ENCODE measurements at places on chromosomes 16 and 17.

DNA sequence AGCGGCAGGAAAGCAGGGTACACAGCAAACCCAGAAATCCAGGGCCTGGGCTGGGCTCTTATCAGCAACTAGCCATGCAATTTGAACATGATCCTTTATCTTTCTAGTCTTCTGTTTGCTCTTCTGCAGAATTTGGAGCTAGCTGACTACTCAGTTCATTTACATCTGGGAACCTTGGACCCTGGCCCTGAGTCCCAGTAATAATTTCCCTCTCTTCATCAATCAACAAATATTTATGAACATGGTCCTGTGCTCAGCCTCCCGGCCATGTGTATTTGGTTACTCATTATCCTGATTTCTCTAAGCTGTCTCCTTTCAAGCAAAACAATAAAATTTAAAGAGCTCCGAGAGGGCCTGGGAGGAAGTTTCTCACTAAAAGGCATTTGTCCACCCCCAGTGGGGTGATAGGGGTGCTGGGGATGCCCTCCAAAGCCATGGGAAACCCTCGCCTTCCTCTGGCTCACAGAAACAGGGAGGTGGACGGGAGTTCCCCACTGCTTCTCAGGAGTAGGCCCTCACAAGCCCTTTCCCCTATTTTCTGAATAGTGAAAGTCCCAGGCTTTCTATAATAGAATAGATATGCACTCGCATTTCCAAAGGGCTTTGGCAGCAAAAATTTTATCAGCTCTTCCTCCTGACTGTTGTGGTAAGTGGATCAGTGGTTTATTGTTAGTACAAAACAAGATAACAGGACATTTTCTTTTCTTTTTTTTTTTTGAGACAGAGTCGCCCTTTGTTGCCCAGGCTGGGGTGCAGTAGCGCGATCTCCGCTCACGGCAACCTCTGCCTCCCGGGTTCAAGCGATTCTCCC is 6.9 kb upstream of the WDR59 start:
- DNase-seq, result no peak

DNA sequence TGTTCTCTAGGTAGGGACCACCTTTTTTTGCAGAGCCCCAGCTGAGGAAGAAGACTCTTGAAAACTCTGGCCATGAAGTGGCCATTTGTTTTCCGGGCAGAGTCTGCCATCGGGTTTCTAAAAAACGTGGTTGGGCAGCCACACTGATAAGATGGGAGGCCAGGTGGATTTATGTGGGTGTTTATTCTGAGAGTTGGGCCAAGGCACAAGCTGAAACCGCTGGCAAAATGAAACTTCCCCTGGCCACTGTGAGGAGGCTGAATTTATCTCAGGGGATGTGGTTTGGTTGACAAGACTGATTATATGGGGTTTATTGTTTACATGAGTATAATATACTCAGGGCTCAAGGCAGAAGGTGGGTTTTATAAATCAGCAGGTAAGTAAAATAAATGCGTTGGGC is 421.8 kb downstream of the UTP18 start:
- DNase-seq, result no peak

DNA sequence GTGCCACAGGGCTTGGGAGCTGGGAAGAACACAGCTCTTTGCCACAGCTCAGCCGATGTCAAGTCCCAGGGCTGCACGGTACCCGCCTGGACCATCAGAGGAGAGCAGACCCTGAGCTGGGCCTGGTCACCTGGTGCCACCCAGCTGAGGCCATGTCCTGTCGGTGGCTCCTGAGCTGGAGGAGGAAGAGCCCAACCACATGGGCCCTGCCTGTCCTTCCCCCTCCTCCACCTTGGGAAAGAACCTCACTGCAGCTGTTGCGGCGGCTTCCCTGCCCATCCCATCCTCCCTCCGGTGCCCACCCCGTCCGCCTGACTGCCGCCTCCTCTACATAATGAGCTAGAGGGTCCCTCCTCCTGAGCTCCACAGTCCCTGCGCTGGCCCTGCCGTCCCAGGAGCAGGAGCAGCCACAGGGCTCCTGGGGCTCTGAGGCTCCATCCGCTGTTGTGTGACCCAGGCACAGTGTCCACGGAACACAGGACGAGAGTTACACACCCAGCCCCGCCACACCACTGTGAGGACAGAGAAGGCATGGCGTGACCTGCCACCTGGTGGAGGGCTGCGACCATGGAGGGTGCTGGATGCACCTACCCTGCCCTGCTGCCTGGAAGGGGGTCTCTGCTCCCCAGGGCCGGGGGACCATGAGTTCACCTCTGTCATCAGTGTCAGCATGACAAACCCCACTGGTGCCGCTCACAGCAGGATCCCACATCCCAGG is 21.4 kb upstream of the CHMP6 start:
- peak; percentile 21 for DNase-seq

DNA sequence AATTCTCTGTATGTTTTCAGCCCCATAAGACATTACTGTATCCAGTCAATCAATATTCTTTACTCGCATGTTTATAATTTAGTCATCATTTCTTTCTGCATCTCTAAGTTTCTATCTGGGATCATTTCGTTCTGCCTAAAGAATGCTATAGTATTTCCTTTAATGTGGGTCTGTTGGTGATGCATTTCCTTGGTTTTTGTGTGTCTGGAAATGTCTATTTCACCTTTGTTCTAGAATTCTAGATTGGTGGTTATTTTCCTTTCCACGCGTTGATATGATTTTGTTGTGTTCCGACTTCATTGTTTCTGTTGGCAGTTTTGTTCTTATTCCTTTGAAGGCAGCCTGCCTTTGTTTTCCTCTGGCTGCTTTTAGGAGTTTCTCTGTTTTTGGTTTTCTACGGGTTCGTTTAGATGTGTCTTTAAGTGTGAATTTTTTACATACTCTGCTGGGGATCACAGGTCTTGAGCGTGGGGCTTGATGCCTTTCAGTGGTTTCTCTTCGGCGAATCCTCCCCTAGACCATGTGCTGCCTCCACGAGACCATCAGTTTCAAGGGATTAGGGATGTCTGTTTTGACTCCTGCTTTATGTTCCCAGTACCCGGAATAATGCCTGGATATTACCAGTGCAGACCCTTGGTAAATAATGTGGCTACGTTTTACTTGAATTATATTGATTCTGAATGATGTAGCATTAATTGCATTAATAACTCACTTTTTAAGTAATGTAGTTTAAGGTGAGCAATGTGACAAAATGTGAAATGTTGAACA is 23.5 kb downstream of the POLR3E start:
- no peak for DNase-seq

DNA sequence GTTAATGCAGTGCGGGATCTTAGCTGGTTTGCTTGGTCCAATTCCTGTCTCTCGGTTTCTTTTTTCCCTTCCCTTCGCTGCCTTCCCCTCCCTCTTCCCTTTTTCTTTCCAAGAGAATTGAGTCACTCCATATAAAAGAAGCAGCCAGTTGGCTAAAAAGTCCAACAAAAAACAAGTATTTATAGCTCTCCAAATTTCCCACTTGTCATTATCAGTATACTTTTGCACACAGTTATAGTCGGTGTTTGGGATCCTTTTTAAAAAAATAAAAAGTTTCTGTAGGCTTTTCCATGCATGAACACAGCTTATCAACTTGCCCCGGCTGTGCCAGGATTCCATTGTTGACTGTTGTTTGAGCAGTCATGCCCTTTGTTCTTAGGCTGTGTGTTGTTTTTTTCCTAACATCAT is 24.9 kb downstream of the HMOX2 start:
- DNase-seq, result no peak

DNA sequence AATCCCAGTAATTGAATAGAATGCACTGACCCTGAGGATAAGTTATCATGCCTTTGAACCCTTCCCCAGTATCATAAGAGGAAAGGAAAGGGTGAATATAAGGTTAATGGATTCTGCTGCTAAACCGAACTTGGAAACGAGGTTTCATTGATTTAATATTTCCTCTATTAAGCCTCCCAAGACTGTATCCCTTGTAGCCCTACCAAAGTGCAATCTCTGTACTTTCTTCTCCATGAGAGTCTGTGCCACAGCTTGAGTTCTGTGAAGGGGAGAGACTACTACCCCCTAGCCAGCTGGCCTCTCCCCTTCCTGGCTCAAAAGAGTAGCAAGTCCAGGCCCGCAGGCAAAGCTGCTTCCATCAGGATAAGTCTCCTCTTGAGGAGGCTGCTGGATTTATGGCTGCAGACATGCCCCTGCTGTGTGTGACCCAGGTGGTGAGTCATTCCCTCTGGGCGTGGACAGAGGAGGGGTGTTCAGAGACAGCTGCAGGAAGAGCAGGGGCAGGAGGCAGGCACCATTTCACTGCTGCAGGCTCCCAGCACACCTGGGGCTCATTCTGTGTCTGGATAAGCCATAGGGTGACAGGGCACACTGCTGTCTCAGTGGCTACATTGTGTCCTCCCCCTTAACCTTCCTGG is 58.4 kb downstream of the TOM1L2 start:
- no peak for DNase-seq

DNA sequence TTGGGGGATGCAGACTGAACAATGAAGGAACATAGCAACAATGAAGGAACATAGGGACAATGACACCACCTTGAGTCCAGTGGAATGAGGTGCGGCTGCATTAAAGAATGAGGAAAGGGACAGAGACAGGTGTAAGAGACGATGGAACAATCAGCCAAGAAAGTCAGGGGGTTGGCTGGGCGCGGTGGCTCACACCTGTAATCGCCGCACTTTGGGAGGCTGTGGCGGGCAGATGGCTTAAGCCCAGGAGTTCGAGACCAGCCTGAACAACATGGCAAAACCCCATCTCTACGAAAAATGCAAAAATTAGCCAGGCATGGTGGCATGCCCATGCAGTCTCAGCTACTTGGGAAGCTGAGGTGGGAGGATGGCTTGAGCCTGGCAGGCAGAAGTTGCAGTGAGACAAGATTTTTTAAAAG is 13.6 kb upstream of the CBFB start:
- DNase-seq, result no peak

DNA sequence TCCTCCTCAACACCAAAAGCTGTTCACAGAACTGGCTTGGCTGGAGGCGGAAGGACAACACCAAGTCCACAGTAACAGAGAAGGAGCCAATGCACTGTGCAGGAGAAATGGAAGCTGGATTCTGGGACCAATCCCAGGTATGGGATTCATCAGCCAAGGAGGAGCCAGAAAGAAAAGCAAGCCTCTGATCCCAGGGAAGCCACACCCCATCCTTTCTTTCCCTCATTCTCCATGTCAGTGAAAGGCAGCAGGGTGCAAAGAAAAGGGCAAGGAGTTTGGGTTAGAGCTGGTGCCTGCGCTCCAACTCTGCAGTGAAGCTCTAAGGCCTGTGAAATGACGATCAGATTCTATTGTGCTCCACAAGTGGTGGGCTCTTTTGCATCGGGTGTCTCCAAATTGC is 11.0 kb downstream of the DCAKD start:
- DNase-seq, result no peak

DNA sequence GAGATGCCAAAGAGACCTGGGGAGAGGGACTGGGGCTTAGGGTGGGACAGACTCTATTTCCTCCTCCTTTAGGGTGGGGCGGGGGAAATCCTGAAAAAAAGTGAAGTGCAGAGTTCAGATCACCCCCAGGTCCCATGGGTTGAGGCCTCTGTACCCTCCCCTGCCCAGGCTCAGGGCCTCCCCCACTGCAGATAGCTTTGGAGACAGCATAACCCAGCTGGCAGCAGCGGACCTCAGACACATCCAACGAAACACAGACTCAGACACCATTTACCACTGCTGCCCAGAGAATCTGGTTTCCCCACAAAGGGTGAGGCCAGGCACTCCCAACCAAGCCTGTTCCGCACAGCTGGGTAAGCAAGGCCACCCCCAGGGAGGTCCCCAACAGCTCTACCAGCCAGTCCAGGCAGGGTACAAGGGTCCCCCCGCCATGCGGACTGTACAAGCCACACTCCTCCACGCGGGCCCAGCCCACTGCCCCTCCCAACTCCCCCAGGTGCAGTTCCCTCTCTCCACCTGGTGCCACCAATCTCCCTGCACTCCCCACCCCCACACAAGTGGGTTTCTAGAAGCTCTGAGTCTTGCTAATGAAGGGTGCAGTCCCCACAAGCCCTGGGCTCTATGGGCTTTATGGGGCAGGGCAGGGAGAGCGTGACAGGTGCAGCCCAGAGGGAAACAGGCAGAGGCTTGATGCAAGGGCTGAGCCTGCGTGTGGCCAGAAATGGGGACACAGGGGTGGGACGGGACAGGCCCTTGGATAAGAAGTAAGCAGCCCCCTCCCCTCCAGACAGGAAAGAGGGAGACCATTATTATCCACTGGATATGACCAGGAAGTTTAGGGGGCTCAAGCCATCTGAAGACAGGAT is 8.9 kb downstream of the RHBDF2 start:
- DNase-seq, result no peak

GRCh38 chr17:30530346-30531025 is 53.3 kb downstream of the GOSR1 start:
- no peak for DNase-seq

- DNase-seq, result no peak
Observed at GRCh38 chr16:75787440-75787839, 61.1 kb upstream of the CPHXL start.

DNA sequence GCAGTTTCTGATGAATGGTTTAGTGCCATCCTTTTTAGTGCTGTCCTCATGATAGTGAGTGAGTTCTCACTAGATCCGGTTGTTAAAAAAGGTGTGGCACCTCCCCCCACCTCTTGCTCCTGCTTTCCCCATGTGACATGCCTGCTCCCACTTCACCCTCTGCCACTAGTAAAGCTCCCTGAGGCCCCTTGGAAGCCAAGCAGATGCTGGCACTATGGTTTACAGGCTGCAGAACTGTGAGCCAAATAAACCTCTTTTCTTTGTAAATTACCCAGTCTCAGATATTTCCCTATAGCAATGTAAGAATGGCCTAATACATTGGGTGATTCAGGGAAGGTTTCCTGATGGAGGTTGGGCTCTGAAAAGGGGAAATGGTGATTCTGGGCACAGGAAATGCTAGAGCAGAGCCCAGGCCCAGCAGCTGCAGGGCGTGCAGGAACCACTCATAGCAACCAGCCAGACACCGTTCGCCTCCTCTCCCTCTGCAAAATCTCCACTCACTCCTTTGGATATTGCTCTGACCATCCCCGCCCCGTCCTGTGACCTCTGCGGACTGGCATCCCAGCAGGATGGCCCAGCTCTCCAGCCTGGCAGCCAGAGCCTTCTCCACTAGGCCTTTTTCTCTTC is 2.6 kb upstream of the ADORA2B start:
- no peak for DNase-seq

- DNase-seq, result no peak
Observed at GRCh38 chr17:1908699-1909309, 79.0 kb downstream of the RPA1 start.

DNA sequence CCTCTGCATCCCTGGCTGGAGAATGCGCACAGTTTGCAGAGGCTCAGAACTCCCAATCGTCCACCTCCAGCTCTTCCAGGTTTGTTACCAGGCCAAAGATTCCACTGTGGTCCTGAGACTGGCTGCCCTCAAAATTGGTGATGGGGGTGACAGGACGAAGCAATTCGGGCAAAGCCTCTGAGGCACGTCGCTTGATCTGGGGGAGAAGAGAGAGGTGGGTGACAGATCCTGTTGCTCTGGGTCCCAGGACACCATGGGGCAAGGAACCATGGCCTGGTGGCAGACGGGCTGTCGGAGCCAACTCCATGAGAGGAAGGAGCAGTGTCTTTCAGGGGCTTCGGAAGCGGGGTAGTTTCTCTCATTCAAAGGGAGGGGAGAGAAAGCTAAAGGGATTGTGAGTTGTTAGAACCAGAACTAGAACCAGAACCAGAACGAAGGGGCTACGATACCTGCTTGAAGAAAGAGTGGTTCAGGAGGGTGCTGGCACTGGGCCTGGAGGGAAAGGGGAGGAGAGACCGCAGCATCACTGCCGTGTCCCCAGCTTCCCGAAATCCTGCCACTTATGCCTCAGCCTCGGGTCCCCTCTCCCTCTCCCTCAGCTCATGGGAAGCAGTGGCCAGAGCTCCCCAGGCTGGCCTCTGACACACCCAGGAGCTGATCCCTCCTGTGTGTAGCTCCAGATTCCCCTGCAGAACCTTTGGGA is 3.8 kb upstream of the LIMD2 start:
- DNase-seq, result no peak

GRCh38 chr17:968812-969730 is 10.5 kb downstream of the NXN start:
- DNase-seq, result no peak

Measured in caudate nucleus (tissue), 63 donors.